ENCODE measurements at places on chromosomes 12 and 14.

DNA sequence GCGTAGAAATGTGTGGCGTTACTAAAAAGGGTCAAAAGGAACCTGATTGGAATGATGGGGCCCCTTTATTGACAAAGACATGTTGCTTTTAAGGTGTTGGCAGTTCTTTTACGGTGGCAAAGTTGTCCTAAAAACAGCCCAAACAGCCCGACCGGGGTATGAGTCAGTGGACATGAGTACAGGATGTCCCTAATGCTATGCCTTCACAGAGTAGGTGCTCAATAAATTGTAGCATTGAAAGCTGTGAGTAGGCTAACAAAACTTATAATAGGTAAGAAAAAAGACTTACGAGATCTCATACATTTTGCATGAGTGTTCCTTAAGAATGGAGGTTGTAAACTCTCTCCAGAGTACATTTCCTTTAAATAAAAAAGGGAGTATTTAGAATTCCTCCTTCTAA, 2.6 kb downstream of the ELK3 start:
- no peak for DNase-seq

GRCh38 chr12:124321556-124322270, 26.8 kb downstream of the RFLNA start:
- no peak for DNase-seq

DNA sequence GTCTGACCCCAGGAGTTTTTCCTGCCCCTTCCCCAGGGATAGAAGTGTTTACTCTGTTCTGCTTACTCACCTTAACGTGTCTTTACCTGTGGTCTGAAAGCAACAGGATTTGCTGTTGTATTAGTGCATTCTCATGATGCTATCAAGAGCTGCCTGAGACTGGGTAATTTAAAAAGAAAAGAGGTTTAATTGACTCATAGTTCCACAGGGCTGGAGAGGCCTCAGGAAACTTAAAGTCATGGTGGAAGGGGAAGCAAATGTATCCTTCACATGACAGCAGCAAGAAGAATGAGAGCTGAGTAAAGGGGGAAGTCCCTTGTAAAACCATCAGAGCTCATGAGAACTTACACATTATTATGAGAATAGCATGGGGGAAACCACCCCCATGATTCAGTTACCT, 240.4 kb downstream of the SNAPC1 start:
- no peak for DNase-seq

DNA sequence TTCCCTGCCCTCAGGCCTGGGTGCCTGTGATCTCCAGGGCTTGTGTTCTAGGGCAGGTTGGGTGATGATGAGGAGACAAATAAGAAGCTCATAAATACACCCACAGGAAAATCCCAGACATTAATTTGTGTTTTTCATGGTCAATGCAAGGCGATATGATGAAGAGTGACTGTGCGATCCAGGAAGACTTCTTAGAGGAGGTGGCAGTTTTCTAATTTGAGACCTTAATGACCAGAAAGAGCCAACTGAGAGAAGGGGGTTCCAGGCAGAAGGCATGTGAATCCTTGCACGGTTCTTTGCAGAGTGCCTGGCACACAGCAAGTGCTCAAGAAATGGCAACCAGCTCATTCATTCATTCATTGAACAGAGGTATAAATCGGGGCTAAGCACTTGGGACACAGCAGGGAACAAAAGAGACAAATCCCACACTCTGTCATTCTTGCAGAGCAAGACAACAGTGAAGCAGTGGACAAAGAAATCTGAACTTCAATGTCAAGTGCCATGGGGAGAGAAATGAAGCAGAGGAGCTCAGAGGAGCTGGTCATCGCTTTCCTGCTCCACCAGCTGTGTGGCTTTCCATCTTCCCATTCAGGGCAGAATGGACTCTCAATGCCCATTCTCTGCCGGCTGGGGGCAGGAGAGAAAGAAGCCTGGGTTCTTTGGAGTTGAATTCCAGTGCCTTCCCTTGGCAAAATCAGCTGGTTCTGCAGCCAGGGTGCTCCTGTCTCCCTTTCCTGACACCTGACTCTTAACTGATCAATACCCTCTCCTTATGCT, 128.3 kb downstream of the AACS start:
- no peak for DNase-seq

DNA sequence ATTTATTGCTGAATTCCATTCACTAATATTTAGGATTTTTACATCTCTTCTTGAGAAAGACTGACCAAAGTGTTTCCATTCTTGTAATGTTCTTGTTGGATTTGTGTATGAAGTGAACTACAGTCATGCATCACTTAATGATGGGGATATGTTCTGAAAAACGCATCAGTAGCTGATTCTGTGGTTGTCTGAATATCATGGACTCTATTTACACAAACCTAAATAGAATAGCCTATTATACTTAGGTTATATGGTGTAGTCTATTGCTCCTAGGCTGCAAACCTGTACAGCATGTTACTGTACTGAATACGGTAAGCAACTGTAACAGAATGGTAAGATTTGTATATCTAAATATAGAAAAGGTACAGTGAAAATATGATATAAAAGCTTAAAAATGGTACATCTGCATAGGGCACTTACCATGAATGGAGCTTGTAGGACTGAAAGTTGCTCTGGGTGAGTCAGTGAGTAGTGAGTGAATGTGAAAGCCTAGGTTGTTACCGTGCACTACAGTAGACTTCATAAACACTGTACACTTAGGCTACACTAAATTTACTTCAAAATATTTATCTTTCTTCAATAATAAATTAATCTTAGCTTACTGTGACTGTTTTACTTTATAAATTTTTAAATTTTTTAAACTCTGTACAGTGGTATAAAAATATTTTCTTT, 27.6 kb upstream of the P2RX4 start:
- DNase-seq = no peak

DNA sequence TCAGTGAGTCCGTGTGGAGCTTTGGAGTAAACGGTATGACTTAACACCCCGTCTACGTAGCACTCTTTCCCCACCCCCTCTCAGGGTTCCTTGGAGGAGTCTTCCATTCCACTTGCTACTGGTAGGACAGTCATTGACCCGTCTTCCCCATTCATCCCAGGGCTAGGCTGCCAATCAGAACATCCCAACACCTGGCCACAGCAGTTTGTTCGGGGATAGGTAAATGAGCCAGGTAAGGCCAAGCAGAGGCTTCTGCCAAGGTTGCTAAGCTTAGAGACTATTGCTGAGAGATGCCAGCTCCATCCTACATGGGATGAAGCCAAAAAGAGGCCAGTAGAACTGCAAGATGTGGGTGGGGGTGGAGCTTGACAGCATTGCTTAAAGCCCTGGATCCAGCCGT, 130.8 kb downstream of the BCL11B start:
- no peak for DNase-seq

DNA sequence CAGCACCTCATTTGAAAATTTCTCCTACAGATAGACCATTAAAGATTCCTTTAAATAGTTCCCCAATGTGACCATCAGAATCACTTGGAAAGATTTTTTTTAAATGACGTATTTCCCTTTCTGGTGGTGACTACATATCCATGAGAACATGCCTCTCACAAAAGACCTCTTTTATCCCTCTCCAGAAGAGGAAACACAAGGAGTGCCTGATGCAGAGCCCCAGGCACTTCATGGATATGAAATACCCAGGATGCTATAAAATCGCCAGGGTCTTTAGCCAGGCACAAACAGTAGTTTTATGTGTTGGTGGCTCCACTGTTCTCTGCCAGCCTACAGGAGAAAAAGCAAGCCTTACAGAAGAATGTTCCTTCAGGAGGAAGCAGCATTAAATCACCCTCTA, 97.1 kb downstream of the ETNK1 start:
- DNase-seq = no peak

GRCh38 chr14:71056168-71056567, 148.9 kb downstream of the PCNX1 start:
- DNase-seq = no peak

GRCh38 chr12:263574-263973, 938 bp upstream of the SLC6A13 start:
- DNase-seq = no peak

GRCh38 chr12:78009031-78009430, 178.3 kb downstream of the NAV3 start:
- DNase-seq = no peak

DNA sequence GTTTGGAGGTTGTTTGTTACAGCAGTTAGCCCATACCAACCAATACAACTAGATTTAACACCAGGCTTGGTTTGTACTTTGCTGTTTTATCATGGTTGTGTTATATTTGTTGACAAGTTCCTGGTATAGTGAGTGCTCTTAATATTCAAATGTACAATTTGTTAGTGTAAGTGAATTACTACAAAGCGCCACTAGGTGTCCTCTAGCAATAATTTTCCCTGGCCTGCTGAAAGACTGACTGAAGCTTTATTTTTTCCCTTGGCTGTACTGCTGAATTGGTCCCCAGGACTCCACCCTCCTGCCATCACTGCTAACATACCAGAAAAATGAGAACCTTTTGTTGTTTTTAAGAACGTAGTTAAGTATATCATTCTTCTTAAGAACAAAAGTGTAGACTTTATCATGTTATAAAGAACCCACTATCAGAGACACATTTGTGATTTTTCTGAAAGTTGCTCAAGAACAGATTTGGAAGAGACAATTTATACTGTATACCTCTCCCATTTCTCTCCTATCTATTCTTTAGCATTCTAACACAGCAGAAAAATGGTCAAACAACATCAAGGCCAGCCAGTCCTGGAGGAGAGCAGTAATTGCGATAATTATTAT, 75.3 kb upstream of the FAR2 start:
- DNase-seq = peak; percentile 20

DNA sequence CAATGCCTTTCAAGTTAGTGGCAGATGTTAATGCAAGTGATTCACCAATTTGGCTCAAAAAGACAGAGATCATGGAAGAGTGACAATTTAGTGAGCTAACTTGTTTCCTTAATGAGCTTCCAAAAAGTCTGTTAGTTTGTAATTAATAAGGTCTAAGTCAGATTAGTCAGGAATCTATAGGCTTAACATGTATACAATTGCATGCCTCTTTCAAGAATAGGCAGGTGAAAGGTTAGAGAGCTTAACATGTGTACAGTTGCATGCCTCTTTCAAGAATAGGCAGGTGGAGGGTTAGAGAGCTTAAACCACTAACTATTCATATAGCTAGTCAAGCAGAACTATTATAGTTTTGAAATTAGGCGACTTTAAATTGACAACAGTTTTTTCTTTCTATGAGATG, 663.8 kb downstream of the C12orf50 start:
- no peak for DNase-seq

Measured in AG09319 (cell line).